Stimulated activated CD8-positive, alpha-beta memory T cell treated with anti-CD3 and anti-CD28 coated beads, Interleukin-15, amount 100 ng/mL, for 4 hours (primary cell): ENCODE measurements at places on chromosomes 4 and X.

DNA sequence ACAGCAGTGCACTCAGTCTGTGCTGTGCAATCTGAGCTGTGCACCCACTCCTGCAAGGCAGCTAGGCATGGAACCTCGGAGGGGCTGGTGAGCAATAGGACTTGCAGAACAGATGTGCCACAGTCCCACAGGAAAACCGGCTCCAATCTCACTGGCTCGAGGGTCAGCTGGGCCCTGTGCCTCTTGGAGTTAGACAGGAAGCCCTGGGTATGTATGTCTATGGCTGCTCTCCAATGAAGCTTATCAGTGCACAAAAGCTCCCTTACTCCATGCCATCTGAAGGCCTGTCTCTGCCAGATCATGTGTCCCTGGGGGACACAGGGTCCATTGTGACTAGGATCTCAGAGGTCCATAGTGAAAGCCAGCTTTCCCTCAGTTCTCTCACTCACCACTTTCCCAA lies 335.8 kb downstream of the SH3BGRL start:
- no peak for DNase-seq

- DNase-seq, result no peak
These were observed 144.4 kb downstream of the NHS start for GRCh38 chrX:17519358-17519757.

DNA sequence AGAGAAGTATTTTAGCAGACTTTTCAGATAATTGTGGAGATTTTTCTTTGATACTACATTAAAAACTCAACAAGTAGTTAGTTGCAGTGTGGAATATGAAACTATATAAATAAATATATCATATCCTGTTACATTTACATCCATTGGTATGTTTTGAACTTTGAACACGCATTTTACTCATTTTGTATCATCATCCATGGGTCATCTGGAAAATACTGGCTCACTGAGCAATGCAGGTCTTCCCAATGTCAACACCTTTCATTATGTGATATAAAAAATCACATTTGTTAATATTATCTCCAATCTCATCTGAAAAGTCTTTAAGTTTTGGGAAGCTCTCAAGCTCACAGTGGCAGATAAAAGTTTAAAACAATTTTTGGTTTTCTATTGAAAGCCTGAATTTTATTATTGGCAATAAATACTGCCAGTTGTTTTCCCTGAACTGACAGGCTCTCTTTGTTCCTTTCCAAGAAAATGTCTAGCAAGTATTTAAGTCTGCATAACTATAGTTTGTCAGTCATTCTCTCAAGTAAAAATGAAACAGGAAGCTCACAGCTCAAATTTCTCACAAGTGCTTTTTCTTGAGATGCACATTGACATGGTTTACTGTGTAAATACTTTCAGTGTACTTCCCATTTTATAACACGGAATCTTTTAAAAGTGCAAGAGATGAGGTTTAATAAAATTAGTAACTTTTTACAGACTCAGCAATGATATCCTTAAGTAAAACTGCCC lies 183.5 kb upstream of the GPC4 start:
- DNase-seq, result no peak

DNA sequence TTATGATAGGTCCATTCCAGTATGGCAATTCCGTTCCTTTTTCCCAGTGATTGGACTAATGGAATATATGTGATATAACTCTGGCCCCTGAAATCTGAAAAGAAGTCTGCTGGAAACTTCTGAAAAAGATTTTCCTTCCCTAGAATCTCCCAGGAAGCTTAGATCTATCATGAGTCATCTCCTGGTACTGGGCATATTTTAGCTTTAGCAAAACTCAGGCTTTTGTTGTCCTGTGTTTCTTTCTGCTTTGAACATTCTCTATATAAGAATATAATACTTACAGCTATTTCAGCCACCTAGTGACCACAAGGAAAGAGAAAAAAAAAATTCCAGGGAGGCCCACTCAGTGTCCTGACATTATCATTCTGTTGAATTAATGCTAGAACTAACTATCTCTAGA lies 597.2 kb upstream of the GRIA3 start:
- no peak for DNase-seq

DNA sequence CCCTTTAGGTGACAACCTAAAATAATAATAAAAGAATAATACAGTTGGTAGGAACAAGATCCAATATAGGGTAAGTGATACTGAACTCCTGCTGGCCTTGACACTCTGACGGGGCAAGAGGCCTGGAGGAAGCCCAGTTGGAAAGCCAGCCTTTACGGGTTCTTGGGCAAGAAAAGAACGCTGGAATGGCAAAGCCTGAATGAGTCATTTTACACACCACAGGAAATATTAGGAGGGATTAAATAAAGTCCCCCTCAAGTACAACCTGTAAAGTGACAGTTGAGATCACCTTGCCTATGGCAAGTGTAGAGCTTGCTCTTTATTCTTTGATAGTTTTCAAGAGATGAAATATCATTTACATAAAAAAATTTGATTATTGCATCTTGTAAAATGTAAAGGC lies 244.5 kb upstream of the TLL1 start:
- DNase-seq, result no peak

GRCh38 chr4:30719454-30720020 lies 632 bp upstream of the PCDH7 start:
- DNase-seq, result no peak

GRCh38 chrX:15815779-15816437 lies 25.6 kb downstream of the ZRSR2 start:
- DNase-seq, result no peak

GRCh38 chr4:61532336-61533000 lies 332.3 kb downstream of the ADGRL3 start:
- DNase-seq, result no peak

DNA sequence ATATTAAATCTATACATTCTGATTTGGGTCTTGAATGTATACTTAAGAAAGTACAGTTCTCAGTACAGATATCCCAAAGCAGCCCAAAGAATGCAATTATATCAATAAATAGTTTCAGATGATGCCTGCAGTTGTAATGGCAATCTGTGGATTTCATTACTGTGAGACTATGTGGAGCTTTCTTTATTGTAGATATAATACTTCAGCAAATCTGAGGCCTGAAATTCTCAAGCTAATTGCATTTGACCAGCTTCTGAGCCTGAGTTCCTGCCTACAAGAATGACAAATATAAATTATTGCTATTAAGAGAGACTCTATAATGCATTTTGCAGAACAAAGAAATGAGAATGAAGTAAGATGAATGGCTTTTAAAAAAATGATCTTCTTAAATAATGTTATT lies 320.3 kb downstream of the DKK2 start:
- DNase-seq, result no peak

DNA sequence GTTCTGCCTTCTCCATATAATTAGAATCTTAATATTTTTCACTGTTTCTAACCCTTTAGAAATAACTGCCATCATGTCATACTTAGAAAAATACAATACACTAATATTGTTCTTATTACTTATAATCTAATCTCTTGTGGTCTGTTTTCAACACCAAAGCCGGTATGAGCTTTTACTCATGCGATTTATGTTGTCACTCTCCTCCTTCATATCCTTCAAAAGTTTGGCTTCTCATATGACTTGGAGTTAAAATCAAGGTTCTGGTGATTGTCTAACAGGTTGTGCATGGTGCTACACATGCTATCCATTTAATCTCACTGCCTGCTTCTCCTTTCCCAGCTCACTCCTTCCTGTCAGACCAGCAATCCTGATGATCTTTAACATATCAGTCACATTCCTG lies 1392.9 kb downstream of the ARAP2 start:
- no peak for DNase-seq

- DNase-seq, result no peak
These were observed 130.4 kb downstream of the LARP7 start for GRCh38 chr4:112767386-112767785.

DNA sequence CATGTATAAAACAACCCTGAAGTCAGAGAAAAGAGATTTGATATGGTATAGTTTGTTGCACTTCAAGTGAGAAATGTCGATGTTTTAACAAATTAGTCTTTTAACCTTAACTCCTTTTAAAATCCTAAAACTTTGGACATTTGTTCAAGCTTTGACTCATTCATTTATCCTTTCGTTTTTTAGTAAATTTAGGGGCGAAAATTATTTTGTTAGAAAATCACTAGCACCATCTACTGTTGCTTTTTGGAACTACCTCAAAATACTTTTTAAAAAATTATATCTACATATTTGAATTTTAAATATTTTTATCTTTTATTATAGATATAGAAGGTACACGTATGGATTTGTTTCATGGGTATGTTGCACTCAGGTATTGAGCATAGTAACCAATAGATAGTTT lies 165.1 kb upstream of the POF1B start:
- no peak for DNase-seq

DNA sequence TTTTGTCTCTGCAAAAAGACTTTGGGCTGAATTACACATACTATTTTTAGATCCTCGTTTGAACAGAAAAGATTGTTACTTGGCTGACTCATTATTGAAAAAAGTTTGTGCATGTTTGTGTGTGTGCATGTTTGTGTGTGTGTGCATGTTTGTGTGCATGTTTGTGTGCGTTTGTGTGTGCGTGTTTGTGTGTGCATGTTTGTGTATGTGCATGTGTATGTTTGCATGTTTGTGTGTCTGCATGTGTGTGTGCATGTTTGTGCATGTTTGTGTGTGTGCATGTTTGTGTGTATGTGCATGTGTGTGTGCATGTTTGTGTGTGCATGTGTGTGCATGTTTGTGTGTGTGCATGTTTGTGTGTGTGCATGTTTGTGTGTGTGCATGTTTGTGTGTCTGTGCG lies 201.1 kb upstream of the FAT1 start:
- DNase-seq, result no peak

GRCh38 chr4:180394312-180394711 lies 1848.9 kb upstream of the TENM3 start:
- DNase-seq, result no peak

GRCh38 chr4:139142087-139142486 lies 34.9 kb downstream of the ELF2 start:
- DNase-seq, result no peak

- no peak for DNase-seq
These were observed 3.3 kb downstream of the STK32B start for GRCh38 chr4:5054532-5054931.

DNA sequence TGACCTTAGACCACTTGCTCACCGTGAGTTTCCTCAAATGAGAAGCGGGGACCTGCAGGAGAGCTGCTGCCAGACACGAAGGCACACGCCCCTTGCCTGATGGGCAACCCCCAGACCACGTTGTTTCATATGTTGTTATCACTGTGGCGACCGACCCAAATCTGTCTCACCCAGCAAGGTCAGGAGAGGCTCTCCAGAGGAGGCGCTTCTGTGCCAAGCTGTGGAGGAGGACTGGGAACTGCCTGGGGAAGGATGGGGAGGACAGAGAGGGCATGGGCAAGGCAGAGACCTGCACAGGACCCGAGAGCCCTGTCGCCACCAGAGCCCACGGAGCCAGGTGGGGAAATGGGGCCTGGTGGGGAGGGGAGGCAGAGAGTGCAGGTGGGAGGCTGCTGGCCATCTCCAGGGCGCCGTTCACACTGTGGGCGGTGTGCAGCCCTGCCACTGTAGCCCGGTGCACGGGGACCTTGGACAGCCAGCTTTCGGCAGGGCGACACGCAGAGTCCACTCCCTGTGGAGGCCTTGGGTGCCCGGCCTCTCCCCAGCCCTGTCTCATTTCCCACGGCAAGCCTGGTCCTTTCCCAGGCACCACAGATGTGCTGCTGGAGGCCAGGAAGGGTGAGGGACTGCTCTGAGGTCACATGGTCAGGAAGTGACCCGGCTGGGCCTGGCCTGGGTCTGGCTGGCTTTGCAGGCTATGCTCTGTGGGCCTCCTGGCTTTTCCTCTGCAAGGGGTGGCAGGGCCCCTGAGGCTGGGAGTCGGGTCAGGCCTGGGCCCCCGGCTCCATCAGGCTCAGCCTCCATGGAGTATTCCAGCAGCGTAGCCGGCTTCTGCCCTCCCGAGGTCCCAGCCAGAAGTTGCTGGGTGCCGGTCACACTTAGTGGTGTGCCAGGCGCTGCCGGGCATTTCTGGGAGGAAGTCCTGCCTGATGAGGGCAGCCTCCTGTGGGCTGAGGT lies 3.2 kb downstream of the HTRA3 start:
- DNase-seq, result no peak

- no peak for DNase-seq
These were observed 230.2 kb downstream of the CLCN4 start for GRCh38 chrX:10387011-10387410.

GRCh38 chrX:71160475-71160874 lies 15.8 kb downstream of the NLGN3 start:
- DNase-seq, result no peak

DNA sequence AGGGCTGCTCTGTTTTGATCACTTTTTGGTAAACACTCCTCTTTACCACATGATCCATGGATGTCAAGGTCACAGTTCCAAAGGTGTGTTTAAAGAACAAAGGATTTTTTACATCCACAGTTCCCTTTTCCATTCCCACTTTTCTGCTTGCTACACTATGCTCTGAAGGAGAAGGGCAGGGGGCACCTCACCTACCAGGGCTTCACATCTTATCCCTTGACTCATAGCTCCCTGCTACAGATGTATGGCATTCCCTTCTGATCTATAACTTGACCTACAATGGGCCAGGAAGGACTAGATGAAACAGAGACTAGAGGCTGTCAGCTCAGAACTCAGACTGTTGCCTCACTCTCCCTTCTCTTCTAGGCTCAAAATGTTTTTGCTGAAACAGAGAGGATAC lies 233.1 kb upstream of the RPS6KA3 start:
- DNase-seq, result no peak

DNA sequence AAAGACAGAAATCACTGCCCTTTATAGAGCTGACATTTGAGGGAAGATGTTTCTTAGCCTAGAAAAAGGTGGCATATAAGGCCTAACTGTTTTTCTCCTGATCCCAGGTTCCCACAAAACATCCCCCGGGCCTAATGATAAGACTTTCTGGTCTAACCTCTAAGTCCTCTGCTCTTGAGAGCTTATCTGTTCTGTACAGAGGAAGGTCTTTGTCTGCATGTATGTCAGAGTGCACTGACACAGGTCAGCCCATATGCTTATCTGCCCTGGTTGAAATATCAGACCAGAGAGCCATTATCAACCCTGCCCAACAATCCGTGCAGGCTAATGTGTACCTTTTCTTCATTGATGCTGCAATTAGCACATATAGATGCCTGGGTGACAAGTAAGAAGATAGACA lies 76.2 kb downstream of the ARHGEF9 start:
- DNase-seq, result no peak

GRCh38 chrX:48927736-48928382 lies 9.0 kb upstream of the PIM2 start:
- no peak for DNase-seq

DNA sequence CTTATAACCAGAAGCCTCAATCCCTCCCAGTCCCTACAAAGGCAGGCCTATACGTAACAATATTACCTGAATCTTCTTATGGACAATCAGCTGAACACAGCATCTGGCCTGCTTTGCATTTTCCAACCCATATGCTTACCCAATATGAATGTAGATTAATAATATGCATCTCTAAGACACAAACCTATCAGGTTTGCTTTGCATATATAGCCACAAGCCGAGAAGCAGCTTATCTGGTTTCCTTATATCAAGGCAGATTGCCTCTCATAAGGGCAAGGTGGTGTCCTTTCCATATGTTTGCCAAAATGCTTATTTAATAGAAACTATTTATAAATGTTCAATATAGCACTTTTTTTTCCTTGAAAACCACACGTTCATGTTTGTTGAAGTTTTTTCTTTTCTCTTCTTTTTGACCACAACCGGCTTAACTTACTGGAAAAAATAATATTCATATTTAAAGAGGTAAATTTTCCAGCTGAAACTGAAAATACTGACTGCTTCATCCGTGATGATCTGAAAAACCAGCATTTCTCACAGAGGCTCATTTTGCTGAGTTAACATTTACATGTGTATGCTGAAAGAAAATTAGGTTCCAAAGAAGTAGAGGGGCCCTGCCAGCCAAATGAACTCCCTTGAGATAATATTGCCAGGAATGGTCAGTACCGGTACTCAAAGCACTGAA lies 3.8 kb downstream of the IL21 start:
- DNase-seq, result no peak
